ENCODE measurements at places on chromosomes 4 and X.

DNA sequence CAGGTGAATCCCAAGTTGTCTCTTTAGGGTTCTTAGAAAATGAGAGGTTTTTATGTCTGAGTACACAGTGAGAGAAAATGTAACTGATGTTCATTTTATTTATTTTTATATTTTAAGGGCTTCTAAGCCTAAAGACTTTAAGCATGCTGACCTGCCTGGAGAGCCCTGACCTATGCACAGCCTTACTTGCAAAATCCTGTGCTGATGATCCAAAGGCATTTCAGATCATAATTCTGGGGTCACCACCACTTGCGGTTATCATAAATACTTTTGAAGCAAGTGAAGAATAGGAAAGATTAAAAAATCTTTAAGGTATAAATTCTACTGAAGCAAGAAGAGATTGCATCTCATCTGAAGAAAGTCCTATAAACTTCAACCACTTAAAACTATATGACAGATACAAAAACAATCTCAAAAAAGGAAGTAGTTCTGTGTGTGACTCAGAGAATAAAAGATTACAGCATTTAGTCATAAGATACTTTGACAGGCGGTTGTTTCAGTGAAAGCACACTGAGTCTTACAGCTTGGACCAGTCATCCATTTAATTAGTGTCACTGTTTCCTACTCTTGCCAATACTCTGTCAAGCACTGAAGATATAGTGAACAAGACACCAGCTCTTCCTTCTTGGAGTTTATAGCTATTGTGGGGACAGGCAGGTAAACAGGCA is 245.2 kb upstream of the DIPK2B start:
- no peak for DNase-seq

DNA sequence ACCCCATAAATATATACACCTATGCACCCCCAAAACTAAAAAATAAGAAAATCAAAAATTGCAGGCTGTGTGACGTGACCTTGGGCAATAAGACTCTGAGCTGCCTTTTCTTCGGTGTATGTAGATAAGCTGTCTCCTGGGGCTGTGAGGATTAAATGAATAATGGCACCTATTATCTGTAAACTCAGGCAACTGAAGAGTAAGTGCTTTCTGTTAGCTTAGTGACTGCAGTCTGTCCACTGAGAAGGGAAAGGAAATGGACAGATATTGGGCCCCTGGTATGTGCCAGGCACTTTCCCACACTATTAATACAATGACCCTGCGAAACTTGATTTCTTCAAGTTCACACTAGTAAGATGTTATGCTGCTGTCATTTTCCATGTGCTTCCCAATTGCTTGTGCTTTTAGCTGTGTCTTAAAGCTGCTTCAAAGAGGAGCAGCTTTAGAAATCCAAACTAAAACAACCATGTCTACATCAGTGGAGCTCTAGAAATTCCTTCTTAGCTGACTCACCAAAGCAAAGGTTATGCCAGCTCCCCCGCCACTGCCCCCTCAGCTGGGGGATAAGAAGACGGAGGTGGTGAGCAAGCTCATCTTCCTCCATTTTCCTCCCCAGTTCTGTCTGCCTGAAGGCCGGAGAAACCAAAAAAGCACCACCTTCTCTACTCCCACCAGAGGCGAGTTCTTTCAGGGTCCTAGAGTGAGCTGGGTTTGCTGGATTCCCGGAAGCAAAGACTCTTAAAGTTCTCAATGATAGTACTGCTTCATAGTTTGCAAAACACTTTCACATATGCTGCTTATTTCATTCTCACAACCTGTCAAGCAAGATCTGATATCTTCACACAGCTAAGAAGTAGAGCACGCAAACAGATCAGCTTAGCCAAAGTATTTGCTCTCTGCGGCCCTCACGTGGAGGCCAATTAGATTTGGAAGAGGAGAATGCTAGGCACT is 8.8 kb upstream of the DGAT2L6 start:
- DNase-seq, result no peak

GRCh38 chrX:65750674-65751469 is 83.4 kb downstream of the MSN start:
- no peak for DNase-seq

DNA sequence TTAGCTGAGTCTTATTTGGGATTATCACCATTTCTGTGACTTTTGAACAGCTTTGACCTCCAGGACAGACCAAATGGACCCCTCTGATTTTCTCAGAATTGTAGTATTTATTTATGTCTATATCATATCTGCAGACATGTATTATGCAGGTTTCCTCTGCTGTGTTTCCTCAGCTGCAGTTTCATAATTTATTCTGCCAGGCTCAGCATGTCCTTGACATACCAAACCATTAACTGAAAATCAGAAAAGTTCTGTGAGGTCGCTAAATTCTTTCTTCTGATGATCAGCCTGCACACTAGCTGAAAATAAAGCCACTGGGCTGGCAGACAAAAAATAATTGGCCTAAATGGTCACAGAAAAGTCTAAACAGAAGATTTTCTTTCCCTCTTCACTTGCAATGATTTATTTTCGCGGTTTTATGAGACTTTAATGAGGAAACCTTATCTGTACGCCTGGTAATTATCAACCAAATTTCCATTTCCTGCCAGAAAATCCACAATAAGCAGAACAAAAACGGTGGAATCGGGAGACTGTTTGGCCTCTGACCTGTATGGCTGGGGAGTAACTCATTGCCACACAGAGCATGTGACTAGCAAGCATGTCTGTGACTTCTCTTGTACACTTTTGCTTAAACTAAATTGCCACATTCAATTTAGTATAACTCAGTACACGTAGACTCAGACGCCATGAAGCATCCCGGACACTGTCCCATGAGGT is 150.9 kb downstream of the ENPP6 start:
- DNase-seq, result no peak

DNA sequence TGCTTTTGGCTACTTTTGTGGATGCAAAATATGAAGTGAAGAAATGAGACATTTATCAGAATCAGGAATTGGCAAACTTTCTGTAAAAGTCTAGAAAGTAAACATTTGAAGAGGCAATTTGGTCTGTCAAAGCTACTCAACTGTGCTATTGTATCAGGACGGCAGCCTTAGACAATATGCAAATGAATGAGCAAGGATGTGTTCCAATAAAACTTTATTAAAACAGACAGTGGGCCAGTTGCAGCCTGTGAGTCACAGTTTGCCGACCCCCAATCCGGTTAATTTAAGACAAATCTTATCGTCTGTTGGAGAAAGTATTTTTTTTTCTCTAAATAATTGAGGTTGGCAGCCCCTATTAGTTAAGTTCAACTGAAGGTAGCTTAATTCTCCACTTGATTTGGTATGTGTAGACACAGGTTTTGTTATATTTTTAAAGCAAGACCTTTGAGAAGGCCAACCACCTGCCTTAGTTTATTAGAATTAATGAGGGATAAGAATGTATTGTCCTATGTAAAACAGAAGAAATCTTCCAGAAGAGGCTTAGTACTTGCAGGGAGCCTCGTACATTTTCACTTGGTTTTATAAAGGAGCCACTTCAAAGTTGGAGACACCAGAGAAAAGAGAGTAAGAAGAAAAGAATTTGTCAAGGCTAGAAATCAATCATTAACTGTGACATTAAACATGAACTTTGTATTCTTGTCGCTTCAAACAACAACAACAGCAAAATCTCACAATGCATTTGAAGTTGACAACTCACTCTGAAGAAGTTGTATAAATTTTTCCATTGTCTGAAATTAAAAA is 81.6 kb upstream of the FAT1 start:
- DNase-seq, result no peak

- no peak for DNase-seq
These were observed 52.0 kb upstream of the FRAS1 start for GRCh38 chr4:78005086-78005485.

DNA sequence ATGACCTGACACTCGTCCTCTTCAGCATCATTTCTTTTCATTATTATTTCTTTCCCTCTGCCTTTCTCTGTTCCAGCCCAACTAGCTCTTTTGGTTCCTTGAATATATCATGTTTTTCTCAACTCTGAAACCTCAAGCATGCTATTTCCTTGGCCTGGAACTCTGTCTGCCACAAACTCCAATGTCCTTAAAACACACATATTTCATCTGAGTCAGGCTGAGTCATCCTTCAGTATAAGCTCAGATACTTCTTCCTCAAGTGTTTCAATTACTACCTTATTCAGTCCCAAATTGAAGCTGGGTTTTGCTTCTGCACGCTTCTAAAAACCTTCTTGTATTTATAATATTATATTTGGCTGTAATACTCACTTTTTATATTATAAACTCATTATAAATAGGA is 424.2 kb downstream of the PDGFC start:
- DNase-seq, result no peak

- DNase-seq, result no peak
These were observed 130.3 kb downstream of the DIPK2B start for GRCh38 chrX:45070116-45071007.

GRCh38 chr4:157363360-157363759 is 142.8 kb downstream of the GRIA2 start:
- DNase-seq, result no peak

DNA sequence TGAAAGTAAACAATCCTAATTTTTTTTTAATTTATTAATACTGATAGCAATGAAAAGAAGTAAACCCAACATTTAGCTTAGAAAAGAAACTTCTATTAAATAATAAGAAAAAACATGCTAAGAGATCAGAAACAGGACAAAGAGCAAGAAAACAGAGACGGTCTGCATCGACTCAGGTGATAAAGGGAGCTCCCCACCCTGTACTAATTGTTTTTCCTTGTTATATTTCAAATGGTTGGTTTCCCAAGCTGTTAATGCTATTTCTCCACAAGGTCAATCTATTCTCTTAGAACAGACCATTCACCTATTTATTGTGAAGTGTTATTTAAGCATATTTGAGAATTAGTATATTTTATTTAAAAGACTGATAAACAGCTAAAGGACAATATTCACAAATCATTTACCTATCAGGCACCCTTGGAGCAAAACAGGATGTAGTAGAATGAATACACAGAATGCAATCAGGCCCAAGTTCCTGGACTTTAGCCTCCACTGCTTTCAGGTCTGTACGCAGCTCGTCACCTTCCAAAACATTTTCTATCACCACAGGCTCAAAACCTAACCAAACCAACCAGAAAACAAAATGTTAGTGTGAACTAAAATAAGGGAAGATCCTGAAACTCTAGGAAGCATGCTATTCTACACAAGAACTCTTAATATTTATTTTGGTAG is 5.5 kb downstream of the SEPSECS start:
- DNase-seq, result no peak

DNA sequence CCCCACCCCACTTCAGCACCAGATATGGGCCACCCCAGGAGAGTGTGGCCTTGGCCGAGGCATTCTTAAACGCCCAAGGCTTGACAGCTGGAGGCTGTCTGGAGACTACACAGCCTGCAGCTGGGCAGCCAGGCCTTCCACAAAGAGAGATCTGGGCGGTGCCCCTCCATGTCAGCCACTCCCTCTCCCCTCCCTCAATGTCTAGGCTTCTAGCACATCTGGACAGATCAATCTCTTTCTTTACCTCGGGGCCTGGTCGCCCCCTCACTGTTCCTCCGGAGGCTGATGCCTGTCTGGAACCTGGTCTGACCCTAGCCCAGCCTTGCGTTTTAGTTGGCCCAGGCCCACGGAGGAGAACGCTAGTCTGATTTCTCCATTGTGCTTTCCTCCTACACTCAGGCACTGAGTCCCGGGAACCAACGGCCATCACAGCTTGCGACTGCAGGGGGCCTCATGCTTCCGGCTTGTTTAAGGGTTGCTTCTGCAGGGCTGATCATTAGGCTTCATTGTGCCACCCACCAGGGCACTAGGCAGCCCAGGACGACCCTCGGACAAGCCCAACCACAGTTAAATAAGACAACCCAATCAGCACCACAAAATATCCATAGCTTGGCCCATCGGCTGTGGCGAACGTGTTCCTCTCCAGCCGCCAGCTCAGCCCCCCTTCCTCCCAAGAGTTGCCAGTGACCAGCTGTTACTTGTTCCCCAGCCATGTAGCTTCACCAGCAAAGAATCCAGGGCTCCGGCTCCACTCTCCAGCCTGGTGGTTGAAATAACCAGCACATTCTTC is 200.6 kb downstream of the BCOR start:
- DNase-seq, result no peak

DNA sequence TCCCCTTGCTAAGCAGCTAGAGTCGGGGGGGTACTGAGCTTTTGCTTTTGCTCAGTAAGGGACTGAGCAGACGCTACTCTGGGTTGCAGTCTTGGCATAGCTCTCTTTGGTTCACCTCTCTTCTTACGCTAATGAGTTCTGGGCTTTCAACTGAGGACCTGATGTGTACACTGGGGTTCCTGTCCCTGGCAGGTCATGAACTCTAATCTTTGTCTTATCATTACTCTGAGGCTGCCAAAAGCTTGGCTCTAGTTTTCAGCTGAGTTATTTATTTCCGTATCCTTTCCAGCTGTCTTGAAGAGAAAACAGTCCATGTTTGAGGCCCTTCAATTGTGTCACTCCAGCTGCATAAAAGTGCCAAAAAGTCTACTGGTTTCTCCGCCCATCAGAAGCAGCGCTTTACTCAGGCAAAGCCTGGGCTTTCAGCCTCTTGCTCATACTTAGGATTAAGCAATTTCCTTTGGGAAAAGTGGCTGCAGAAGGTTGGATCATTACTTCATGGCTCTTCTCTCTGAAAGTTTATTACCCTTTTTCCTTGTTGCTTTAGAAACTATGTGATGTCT is 121.0 kb upstream of the STOX2 start:
- DNase-seq, result no peak

GRCh38 chrX:69109706-69110105 is 55.5 kb downstream of the PJA1 start:
- no peak for DNase-seq

DNA sequence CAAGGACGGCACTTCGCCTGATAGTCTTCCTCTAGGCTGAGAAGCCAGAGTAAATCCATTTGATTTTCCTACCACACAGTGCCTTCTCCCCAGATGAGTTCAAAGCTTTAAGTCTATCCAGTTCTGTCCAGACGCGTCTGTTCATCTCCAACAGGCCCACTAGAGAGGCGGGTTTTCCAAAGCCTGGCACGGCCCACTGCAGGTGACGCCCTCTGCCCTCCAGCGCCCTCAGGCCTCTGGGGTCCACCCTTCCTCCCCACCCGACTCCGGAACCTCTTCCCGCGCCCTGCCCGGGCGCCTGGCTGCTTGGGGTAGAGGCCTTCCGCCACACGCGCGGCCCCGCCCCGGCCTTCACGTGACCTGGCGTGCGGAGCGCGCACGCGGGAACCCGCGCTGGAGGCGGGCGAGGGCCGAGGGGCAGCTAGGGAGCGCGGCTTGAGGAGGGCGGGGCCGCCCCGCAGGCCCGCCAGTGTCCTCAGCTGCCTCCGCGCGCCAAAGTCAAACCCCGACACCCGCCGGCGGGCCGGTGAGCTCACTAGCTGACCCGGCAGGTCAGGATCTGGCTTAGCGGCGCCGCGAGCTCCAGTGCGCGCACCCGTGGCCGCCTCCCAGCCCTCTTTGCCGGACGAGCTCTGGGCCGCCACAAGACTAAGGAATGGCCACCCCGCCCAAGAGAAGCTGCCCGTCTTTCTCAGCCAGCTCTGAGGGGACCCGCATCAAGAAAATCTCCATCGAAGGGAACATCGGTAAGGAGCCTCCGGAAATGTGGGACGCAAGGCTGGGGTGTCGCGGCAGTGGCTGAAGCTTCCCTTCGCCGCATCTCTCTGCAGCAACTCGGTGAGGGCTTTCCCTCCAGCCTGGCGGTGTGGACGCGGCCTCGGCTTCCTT is at the start of gene DCK:
TSS of gene DCK (plus strand) at position 469 of the 888 bp plus-strand sequence. CDS start at position 656, 187 bp downstream.
- DNase-seq, result peak; percentile 82

- no peak for DNase-seq
These were observed 2.1 kb downstream of the GSTCD start for GRCh38 chr4:105710678-105711077.
